ENCODE measurements at places on chromosomes 6 and 20.

- DNase-seq, result no peak
Observed at GRCh38 chr6:109059153-109059552, 35.5 kb downstream of the SESN1 start.

DNA sequence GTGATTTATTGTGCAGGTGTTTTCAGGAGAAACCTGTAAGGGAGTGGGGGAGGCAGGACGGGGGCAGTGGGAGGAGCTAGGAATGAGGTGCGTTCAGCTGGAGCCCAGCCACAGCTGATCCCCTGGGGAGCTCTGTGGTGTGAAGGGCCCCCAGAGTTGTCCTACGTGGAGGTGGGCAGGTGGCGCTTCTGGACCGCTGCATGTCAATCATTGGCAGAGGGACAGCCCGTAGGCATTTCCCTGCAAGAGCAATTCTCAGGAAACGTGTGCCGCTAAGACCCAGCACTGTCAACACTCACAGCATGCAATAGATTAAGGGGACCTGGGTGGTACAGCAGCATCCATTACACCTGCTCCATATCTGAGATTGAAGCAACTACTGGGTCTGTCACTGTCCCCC, 88.0 kb downstream of the PRND start:
- DNase-seq, result no peak

DNA sequence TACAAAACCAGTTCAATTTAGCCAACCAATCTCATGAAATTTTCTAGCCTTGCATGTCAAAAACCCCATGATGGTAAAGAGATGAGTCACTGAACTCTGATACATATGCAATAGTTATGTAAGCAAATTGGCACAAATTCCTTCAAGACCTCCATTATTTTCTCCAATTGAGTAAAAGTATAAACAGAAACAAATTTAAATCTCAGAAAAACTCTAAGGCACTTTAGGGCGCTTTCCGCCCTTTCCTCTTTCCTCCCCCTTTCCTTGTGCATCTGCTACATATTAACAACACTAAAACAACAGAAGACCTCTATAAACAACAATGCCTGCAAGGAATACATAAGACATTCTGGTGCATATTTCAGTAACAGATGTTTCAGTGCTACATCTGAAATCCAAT, 48.5 kb downstream of the KIF13A start:
- no peak for DNase-seq

DNA sequence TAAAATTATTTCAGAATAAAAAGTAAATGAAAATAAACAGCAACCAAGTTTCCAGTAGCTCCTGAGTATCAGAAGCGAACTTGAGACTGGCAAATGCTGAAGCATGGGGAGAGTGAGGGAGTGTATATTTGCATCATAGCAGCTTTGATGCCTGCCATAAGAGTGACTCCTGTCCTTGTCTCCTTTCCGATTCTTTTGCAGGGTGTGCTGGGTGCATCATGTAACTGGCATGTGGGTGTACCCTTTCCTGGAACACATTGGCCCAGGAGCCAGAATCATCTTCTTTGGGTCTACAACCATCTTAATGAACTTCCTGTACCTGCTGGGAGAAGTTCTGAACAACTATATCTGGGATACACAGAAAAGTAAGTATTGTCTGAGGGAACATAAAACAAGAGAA, 117.4 kb downstream of the ADAT2 start:
- no peak for DNase-seq

DNA sequence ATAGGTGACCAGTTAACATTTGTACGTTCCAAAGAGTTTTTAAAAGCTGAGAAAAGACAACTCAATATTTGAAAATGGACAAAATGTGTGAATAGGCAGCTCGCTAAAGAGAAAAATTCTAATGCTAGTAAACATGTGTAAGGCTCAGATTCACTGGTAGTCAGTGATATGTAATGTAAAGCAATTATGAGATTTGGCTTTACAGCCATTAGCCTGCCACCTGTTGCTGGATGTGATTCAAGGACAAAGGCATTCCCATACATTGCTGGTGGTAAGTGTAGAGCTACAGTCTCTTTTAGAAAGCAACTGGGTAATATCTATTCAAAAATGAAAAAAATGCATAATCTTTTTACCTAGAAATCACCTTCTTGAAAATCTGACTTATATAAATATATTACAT, 114.3 kb downstream of the COL19A1 start:
- no peak for DNase-seq

DNA sequence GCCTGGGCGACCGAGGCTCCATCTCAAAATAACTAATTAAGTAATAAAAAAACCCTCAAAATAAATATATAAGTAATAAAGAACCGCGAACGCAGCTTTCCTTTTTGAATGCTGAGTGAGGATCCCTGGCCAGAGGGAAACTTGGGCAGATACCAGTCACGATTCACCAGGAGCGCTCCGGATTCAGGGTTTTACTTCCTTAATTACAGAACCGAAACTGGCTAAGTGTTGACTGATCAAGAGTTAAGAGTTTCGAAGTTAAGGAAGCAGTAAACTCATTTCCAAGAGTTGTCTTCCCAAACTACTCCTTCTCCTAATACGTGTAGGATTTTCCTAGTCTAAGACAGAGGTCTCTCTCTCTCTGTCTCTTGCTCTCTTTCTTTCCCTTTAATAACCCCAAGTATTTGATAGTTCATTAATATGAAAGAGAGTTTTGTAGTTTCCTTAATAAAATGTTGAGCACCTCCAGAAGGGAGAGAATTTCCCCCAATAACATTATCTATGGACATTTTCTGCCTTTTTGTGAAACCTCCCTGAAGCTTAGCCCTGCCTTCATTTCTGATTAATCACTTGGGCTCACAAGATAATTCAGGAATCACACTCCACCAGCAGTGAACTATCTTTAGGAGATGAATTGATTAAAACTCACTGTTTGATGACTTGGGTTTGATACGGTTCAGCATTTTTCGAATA, 61.4 kb upstream of the ZNF217 start:
- DNase-seq, result no peak

- peak; percentile 37 for DNase-seq
Observed at GRCh38 chr6:107704347-107705013, 119.6 kb downstream of the SCML4 start.

DNA sequence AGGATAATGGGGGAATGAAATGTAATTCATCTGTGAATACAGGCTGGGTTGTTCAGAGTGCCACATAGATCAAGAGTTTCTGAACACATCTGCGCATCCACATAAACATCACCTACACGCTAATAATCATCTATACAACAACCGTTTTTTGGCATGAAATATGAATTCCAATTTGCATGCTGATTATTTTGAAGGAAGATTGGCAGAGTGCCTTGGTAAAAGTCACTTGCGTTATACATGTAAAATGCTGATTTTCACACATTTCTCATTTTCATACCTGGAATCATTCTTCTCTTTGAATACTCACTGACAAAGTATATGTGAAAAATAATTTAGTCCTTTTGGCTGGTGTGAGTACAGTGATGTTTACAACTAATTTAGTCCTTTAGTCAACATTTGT, 17.7 kb downstream of the COL9A1 start:
- no peak for DNase-seq

GRCh38 chr20:39253051-39253755, 291.1 kb downstream of the DHX35 start:
- DNase-seq, result no peak

DNA sequence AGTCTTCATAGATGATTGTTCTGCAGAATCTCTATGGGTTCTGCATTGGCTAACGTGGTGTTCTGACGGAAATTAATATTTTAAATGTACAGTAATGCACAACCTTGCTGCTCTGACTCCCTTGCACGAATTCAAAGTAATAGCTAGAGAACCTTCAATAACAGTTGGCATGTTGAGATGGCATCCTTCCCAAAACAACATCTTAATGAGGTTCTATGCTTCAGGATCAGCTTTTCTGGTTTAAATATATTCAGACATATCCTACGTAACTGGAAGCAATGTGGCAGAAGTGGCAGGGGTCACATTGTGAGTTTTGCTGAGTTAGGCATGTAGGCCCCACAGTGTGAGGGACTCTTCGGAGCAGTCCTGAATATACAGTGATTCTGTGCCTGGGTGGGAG, 25.7 kb downstream of the DSE start:
- no peak for DNase-seq

Data from kidney capillary endothelial cell (primary cell).